ENCODE measurements at places on chromosomes 7 and 10. TPM values are rescaled to one million over a fixed set of nuclear protein-coding genes. Genes with fewer than 3 reads are reported as not detected.

TMEM196 gene
- under 0.01 TPM for total RNA-seq

RINT1 gene
- total RNA-seq, result 16.8 TPM

MALSU1 gene
- total RNA-seq, result 41.6 TPM

AKR1C1 gene
- 2.5 TPM for total RNA-seq

HOXA6 gene
- 3.3 TPM for total RNA-seq

CREB5 gene
- 52.7 TPM for total RNA-seq

RBP4 gene
- 55.5 TPM for total RNA-seq

RBAK gene
- total RNA-seq, result 14.4 TPM

CUBN gene
- total RNA-seq, result 18.1 TPM

CPA1 gene
- 0.79 TPM for total RNA-seq

OPTN gene
- total RNA-seq, result 46.0 TPM

GRCh38 chr7:20226860-20227259, 9.7 kb upstream of the MACC1 start:
- DNase-seq, result no peak

DNA sequence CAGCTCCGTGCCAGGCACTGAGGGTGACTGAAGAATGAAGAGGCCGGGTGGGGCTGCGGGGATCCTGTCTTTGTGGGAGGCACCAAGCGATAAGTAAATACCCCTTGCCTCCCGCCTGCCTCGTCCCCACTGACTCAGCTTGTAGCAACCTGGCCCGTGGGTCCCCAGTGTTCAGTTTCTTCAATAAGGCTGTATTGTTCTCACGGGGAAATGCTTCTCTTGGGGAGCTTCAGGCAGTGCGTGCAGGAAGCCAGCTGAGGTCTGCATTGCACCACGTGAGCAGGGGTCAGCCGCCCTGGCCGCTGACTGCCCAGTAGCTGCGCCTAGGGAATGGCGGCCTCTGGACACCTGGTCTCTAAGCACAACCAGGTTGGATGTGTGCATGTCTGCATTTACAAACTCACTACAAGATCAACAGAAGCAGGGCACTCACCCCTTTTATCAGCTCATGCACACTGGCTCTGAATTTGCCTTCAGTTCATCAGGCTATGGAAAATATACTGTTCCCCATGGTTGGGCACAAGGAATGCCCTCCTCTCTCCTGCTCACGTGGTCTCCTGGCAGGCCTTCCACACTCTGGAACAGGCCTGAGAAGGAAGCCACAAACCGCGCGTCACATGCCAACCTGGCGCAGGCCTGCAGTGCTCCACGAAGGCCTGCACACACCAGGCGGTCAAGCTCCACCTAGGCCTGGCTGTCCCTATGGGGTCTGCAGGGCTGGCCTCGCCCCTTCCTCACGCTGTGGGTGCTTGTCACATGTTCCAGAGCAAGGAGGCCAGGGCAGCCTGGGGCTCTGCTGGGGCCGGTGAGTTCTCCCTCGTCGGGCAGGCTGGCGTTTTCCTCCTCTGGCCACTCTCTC, 135.7 kb upstream of the RNF32 start:
- no peak for DNase-seq

- no peak for DNase-seq
These were observed 416.1 kb downstream of the MDFIC start for GRCh38 chr7:115338016-115338415.

DNA sequence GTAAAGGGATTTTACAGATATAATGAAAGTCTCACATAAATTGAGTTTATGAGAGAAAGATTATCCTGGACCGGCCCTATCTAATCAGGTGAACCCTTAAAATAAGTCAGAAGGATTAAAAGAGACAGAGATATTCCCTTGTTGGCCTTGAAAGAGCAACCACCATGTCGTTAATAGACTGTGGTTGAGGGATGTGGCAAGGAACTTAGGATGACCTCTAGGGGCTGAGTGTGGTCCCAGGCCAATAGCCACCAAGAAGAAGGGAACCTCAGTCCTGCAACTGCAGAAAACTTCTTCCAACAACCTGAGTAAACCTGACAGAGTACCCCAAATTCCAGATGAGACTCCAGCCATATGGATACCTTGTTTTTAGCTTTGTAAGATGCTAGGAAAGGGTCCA, 121.5 kb downstream of the POLR1F start:
- no peak for DNase-seq

DNA sequence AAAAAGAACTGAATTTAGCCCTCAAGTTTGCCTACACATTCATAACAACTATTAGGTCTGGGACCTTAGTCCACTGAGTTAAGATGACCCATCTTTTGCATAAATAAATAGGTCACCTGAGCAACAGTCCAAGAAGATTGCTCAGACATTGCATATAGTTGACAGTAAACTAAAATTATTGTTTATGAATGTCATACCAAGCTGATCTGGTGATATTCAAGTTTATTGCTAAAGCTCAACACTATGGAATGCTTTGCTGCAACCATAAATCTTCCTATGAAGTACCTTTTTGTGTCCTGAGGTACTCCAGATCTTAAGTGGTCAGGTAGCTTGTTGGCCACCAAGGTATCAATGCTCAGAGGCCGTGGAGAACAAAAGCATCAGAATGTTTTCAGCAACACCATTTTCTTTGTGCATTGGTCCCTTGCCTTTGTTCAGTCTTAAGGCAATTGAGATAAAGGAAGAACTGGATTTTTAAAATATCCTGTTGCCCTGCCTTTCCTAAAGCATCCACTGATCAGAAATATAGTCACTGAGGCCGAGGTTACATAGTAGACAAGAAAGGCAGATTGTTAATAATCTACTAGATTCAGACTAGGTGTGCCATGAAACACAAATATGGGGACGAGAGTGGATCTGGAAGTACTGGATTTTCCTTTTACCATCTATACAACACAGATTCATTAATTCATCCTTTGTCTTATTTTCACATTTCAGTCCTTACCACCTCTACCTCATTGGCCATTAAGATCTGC, 321.3 kb downstream of the PTEN start:
- no peak for DNase-seq

GRCh38 chr10:8873310-8873709, 818.8 kb downstream of the GATA3 start:
- DNase-seq, result no peak

DNA sequence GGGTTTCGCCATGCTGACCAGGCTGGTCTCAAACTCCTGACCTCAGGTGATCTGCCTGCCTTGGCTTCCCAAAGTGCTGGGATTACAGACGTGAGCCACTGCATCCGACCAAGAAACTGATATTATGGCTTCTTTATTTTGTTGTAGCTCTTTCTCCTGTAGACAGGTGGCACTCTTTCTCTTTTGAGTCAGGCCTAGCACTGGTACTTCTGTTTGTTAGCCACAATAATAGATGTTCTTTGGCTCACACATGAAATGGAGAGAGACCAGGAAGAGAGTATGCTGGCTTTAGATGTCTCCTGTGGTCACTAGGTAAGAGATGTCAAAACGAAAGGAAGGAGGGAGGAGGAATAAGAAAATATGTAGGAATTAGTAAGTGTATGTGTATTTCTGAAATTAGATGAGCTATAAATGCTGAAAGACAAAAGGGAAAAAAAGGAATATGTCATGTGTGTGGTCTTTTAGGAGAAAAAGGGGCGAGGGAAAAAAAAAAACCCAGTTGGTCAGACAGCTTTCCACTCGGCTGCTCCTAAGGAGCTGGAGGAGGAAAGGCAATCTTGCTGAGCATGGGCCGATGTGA, 78.7 kb downstream of the CLEC2L start:
- DNase-seq, result no peak

GRCh38 chr10:106795619-106796018, 368.9 kb downstream of the SORCS1 start:
- DNase-seq, result no peak

DNA sequence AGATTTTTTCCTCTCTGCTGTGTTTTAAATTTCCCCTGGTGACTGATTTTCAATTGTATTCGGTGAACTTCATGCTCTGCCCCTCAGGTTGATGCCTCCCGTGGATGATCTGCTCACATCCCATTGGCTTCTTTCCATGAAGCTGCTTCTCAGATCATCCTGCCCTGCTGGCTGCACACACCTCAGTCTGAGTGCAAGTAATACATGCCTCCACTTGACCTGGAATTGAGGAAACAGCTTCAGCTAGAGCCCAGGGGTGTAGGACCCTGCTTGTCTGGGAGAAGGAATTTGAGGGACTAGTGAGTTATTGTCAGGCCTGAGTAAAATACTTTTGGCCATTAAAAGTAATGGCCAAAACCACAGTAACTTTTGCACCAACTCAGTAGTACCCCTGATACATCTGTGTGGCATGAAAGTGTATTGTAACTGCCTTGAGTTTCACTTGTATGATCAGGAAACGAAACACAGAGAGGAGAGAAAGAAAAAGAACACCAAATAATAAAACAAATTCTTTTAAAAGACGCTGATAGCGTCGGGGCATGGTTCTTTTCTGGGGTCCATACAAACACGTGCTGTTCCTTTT, 49.4 kb downstream of the SPAM1 start:
- DNase-seq, result no peak

GRCh38 chr7:50562136-50562535, 3.1 kb downstream of the DDC start:
- no peak for DNase-seq

DNA sequence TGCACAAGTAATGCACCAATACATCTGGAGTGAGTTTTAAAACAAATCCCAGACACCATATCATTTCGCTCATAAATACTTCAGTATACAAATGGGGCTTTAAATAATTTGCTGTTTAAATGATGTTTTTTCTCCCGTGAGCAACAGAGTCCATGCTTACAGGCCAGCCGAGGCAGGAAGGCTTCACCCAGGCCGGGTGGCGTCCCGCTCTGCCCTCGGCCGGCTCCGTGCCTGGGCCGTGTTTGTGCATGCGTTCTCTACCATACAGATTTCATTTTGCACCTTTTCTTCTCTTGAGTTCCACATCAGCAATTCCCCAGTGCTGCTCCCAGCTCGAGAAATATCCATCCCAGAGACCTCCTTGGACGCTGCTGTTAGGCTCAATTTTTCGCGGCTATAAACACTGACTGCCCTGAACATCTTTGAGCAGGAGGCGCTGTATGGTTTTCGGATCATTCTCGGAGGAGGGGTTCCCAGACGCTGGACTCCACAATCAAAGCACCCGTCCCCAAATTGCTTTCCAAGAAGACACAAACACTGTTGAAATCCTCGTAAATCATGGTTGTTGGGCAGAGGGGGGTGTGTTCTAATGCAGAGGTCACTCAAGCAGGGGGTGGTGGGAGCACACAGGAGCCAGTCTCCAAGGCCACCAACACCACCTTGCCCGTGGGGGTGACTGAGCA, 91.6 kb downstream of the MICALL2 start:
- DNase-seq, result no peak

- DNase-seq, result no peak
These were observed 130.8 kb downstream of the USP6NL start for GRCh38 chr10:11480687-11481086.

GRCh38 chr7:78510580-78511188, 712.1 kb downstream of the PHTF2 start:
- DNase-seq, result no peak

GRCh38 chr10:75165684-75166622, 44.6 kb upstream of the VDAC2 start:
- DNase-seq, result no peak

DNA sequence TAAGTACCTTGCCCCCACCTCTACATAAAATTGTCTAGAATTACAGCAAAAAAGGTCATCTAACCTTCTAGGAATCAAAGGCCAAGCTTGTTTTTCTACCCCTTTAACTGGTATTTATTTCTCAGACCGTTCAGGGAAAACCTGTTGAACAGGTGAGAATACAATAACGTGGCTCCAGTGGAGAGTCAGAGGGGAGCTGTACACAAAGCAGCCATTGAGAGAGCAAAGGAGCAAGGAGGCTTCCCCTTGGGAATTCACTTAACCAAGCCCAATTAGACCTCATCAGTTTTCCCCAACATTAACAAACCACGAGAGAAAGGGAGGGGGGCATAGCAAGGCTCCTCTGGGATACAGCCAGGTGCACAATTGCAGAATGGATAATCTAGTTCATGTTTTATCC, 101.9 kb downstream of the ELMO1 start:
- DNase-seq, result no peak

- DNase-seq, result peak; percentile 4
These were observed 161.6 kb downstream of the ITGA8 start for GRCh38 chr10:15558136-15558535.

DNA sequence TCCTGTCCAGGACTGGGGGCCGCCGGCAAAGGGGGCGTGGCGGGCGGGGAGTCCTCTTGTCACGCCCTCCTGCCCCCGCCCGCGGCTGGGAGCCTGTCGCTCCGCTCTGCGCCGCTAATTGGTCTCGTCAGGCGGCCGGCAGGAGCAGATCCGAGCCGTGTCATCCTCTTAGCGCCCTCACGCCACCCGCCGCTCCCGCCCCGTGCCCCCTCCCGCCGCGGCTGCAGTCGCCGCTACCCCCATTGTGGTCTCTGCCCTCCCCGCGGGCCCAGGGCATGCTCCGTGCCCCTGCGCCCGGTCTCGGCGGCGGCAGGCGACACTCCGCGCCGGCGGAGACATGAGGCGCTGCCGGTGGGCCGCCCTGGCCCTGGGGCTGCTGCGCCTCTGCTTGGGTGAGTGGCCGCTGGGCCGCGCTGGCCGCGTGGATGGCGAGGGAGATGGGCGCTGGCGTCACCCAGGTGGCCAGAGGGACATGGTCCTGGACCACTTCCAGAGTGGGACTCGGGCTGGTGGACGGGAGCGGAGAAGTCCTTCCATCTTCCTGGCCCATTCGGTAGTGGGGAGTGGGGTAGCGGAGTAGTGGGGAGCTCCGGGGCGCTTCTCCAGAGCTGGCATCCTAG, at the start of gene CDHR1:
TSS of gene CDHR1 (plus strand) at position 114 of the 620 bp plus-strand sequence. CDS start at position 338, 224 bp downstream.
- no peak for DNase-seq

GRCh38 chr7:47817917-47818316, 130.3 kb downstream of the PKD1L1 start:
- DNase-seq, result no peak

DNA sequence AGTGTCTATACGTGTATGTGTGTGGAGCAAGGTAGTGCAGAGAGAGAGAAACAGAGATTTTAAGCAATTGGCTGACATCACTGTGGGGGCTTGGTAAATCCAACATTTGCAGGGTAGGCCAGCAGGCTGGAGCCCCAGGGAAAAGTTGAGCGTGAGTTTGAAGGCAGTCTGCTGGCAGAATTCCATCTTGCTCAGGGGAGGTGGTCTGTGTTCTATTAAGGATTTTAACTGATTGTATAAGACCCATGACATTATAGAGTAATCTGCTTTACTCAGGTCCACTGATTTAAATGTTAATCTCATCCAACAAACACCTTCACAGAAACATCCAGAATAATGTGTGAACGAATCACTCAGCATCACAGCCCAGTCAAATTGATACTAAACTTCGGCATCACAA, 912.9 kb downstream of the GRM8 start:
- no peak for DNase-seq

DNA sequence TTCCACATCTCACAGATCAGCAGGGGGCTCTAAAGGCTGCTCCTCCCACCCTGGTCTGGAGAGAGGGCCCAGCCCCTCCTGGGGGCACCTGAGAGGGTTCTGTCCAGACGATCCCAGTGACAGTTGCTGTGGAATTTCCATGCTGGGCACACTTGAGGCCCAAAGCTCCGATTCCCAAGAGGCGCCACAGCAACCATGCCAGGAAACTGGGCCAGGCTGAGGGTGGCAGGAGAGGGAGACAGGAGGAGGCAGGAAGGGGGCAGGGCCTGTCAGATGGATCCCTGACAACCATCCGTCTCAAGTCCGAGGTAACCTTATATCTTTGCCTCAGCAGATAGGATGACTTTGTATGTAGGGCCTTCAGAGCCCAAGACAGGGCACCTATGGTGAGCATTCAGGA, 4.3 kb upstream of the NOS3 start:
- DNase-seq, result no peak

Data from skin of body (tissue), 3 donors.